ENCODE measurements at places on chromosomes 13 and 19.

DNA sequence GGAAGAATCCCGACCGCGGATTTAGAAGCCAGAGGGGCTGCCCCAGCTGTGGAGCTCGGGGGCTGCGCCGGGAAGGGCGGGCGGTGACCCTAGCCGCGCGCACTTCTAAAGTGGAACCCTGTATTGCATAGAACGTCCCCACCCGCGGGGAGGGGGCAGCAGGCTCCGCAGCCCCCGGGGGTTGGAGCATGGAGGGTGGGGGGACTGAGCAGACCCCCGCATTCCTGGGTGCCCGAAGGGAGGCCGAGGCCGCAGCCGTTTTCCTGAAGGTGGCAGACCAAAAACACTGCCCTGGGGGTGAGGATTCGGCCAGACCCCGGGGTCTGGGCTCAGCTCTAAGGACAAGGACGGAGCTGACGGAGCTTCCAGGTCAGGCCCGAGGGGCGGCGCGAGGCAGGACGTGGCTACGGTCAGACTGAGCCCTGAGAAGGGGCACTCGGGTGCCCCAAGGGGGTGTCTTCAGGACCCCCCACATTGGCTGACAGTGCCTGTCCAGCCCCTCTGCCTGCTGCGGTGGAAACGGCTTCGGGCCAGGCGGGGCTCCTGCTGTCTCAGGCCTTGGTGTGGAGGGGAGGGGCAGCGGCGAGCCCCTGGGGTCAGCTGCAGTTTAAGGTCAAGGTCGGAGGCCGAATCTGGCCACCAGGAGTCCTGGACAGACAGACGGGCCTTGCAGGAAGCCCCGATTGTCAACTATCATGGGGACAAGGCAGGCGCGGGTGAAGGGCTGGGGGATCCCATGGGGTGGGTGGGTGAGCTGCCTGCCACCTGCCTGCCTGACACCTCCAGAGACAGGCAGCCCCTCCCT, 12.6 kb downstream of the MKNK2 start:
- no peak for DNase-seq

DNA sequence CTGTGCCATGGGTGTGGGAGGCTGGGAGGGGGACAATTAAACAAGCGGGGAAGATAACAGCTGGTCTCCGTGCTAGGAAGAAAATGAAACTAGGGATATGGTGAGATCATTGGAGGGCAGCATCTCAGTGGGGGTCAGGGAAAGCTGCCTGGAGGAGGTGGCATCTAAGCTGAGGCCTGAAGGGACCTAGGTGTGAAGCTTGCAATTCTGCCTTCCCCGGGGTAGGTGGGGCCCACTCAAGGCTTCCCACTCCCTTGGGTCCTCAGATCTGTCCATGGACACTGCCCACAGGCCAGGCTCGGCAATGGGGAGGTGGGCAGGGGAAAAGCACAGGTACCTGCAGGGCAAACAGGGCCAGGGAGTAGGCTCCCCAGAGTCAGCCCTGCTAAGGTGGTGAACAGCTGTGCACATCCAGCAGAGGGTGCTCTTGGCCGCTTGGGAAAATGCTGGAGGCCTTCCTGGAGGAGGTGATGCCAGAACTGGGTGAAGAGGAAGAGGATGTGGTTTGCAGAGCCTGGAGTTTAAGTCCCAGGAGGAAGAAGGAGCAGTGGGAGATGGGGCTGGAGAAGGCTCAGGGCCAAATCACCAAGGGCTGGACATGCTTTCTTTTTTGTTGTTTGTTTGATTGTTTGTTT, 25.7 kb upstream of the CCNE1 start:
- no peak for DNase-seq

GRCh38 chr19:17448131-17448967, at the start of gene TMEM221:
TSS of gene TMEM221 (minus strand) at chr19:17448668. CDS start at chr19:17448462, 206 bp downstream.
- DNase-seq = no peak

DNA sequence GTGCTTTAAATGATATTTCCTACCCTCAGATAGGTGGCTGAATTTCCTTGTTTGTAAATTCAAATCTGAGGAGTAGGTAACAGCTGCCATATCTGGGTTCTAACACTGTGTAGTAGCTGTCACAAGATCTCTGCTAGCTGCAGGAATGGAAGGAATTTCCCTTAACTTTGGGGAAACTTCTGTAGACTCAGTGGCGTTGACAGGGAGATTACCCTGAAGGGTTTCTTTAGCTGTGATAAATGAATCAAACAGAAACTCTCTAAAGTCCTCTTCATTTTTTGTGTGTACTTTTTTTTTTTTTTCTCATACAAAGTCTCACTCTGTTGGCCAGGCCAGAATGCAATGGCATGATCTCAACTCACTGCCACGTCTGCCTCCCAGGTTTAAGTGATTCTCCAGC, 5.3 kb upstream of the EPSTI1 start:
- DNase-seq = no peak

GRCh38 chr13:108733022-108733560, 103.7 kb downstream of the MYO16 start:
- DNase-seq = no peak

GRCh38 chr13:97810152-97810551, 143.3 kb upstream of the IPO5 start:
- no peak for DNase-seq

DNA sequence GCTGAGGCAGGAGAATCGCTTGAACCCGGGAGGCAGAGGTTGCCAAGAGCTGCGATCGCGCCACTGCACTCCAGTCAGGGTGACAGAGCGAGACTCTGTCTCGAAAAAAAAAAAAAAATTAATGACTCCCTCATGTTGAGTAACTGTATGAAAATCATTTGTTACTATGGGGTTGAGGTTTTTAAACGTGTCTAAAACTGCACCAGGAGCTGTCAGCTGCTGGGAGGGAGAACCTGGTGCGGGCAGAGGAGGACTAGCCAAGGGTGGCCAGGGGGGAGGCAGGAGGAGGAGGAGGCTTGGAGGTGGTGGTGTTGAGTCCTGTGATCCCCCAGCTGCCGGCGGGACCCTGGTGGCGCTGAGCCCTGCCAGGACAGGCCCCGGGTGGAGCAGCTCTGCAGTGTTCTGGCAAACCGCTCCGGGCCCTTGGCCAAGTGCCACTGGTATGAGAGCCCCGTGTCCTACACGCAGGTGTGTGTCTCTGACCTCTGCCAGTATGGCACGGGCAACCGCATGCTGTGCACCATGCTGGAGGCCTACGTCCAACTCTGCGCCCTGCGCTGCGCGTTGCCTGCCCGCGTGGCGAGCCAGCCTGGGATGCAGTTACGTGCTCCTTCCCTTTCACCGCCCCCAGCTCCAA, 17.1 kb upstream of the FXYD3 start:
- DNase-seq = no peak

DNA sequence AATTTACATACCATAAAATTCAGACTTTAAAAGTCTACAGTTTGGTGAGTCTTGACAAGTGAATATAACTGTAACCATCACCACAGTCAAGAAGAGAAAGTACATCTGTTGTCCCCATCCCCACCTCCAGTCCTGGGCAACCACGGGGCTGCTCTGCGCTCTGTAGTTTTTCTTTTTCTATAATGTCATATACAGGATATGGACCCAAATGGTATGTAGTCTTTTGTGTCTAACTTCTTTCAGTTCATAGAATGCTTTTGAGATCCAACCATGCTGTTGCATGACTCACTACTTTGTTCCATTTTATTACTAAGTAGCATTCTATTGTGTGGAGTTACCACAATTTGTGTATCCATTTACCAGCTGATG, 103.9 kb downstream of the DOCK9 start:
- no peak for DNase-seq

DNA sequence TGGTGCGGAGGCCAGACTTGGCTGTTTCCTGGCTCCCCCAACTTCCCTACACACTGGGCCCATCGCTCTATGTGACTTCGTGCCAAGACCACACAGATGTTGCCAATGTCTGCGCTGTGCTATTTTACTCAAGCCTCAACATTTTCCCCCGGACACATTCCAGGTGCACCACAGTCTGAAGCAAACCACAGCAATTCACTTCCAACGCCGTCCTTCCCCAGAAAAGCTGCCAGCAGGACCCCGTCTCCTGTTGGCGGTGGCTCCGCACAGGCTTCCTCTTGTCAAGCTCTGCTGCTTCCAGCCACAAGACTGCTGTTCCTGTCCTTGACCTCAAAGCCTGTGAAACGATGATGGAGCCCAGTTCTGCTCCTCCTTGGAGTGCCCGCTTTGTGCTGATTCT, 100.7 kb downstream of the CRYL1 start:
- no peak for DNase-seq

DNA sequence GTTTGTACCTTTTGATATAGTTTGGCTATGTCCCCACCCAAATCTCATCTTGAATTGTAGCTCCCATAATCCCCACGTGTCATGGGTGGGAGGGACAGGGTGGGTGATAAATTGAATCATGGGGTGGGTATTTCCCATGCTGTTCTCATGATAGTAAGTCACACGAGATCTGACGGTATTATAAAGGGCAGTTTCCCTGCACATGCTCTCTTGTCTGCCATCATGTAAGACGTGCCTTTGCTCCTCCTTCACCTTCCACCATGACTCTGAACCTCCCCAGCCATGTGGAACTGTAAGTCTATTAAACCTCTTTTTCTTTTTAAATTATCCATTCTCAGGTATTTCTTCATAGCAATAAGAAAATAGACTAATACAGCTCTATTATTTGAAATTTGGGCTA, 330.7 kb upstream of the ATXN8OS start:
- DNase-seq = no peak

DNA sequence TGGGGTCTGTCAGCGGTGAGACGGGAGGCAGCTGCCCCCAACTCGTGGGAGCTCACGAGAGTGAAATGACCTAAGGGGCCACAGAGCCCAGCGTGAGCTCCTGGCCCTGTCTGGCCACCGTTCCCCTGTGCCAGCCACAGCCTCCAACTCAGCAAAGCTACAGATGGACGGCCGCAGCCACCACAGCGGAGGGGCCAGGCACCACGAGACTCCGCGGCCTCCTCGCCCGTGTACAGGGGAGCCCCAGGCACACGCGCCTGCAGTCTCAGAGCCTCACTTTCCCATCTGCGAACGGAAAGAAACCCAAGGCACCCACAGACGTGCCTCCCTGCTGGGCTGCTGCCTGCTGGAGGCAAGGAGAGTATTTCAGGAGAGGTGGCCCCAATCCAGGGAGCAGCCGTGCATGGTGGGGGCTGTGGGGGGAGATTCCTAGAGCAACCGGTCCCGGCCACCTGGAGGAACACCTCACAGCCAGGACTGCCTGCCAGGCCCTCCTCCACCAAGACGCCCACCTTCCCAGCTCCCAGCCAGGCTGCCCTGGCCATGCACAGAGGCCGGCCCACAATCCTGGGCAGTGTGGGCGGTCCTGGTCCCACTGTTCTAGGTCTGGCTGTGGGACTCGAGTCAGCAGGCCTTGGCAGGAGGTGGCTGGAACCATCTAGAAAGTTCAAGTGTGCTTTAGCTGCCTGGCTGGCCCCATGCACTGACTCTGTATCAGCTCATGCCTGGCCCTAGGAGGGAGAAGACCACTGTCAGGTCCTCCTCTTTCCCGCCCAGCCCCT, 1.9 kb downstream of the MKNK2 start:
- DNase-seq = no peak

- DNase-seq = no peak
Measured at GRCh38 chr19:21130097-21130775, 11.6 kb upstream of the ZNF431 start.

All from BJ (cell line).